Fibroblast of lung (primary cell): ENCODE measurements at places on chromosomes 1 and 21.

DNA sequence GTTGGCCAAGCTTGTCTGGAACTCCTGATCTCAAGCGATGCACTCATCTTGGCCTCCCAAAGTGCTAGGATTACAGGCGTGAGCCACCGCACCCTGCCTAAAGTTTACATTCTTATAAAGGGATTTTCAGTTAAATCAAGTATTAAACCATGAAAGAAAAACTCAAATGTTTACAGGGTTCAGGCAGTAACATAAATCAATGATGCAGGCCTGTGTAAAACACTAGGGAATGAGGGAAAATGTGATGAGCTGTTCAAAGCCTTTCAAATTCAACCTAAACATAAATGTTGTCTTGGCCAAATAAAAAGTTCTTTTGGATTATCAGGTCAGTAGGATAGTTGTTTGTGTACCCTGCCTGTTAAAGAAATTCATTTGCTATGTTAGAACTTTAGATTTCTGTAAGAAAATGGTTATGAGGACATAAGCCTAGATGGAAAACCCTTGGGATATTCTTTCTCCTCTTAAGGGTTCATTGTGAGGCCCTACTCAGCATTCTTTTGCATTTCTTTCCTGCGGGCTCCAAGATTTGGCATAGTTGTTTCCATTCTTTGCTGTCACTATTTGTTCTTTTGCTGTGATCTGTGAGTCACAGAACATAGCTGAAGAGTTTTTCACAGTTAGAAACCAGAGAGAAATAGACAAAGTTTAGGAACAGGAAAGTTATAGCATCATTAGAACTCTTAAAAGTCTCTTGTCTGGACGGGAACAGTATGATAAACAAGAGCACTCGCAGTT lies 8.9 kb upstream of the ZRANB2 start:
- DNase-seq = peak; percentile 68

DNA sequence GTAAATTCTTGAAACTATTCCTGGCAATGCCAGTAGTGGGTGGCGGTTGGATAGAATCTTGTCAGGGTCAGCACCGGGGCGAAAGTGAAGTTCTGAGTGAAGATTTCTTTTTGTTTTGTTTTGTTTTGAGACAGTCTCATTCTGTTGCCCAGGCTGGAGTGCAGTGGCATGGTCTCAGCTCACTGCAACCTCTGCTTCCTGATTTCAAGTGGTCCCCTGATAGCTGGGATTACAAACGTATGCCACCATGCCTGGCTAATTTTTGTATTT lies 33.3 kb downstream of the PCNT start:
- DNase-seq = no peak

DNA sequence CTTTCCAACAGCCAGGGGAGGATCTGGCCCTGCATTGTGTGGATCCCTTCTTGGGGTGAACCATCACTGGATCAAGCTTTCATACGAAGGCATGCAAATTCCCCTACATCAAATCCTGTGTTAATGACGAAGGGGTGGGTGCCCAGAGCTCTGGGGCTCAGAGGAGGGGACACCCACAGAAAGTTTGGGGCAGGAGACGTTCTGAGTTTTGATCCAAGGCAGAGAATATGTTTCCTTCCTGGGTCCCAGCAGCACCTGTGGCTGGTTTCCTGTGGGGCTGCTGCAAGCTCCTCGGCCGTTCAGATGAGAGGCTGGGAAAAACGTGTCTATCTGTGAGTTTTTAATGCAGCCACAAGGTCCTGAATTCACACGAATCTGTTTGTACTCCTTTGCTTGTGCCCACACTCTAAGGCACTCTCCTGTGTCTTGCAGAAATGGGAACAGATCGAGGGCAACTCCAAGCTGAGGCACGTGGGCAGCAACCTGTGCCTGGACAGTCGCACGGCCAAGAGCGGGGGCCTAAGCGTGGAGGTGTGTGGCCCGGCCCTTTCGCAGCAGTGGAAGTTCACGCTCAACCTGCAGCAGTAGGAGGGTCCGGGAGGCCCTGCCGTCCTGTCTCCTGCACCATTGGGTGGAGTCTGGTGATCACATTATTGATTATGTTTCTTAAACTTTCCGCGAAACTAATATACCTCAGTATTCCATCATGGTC lies 147.1 kb downstream of the PGBD5 start:
- no peak for DNase-seq

DNA sequence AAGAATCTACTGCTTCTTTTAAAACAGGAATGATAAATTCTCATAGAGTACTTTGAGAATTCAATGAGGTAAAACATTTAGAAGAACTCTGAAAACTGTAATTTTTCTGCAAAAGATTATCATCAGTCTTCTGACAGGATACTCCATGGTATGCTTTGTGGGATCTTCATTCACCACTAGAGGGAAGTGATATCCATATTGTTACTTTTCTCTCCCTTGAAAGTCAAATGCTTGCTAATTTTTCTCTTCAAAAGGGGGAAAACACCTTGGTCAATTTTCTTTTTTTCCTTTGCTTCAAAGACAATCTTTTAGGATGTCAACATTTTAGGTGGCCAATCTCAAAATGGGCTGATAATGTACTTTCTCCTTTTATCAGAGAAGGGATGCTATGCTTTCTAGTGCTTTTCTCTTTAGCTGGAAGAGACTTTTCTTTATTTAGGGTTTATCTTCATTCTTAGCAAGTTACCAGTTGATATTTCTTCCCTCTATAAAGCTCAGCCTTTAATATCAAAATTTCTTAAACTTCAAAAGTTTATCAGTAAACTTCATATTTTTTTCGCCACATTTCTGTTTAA lies 95.5 kb downstream of the NEGR1 start:
- peak; percentile 16 for DNase-seq

- DNase-seq = no peak
Observed at GRCh38 chr1:200681231-200681630, 11.5 kb upstream of the DDX59 start.

GRCh38 chr1:205783904-205784303 lies 8.6 kb upstream of the RAB29 start:
- no peak for DNase-seq

DNA sequence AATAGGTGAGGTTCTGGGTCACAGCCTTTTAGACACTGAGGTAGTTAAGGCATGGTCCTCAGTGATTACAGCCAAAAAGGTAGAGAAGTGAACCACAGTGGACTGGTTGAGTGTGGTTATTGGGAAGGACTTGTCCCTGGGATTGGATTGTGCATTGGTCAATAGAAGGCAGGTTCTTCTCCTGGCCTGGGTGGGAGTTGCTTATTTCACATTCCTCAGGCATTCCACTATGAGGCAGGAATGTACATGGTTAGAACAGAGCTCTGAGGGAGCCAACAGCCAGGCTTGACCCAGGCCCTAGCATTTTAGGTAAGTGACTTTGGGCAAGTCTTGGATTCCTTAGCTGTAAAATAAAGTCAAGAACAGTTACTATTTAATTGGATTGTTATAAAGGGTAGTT lies 97.9 kb upstream of the MARK1 start:
- DNase-seq = peak; percentile 43

GRCh38 chr1:209544098-209544497 lies 39.4 kb upstream of the CAMK1G start:
- no peak for DNase-seq
